ENCODE measurements at places on chromosomes 3 and 15.

GRCh38 chr3:31270010-31270409, 262.7 kb upstream of the STT3B start:
- no peak for DNase-seq

DNA sequence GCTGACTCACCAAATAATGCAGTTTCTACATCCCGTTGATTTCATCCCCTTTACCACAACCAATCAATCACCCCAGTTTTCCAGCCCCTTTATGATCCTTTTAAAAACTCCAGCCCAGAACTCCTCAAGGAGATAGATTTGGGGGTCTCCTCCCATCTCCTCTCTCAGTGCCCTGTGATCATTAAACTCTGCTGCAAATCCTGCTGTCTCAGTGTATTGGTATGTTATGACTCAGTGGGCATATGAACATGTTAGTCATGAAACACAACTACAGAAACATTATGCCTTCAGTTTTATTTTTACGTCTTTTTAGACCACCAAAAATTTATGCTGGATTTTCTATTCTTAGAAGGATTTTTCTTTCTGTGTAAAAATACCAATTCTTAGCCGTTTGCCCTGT, 213.7 kb downstream of the DIPK2A start:
- DNase-seq: peak; percentile 69

DNA sequence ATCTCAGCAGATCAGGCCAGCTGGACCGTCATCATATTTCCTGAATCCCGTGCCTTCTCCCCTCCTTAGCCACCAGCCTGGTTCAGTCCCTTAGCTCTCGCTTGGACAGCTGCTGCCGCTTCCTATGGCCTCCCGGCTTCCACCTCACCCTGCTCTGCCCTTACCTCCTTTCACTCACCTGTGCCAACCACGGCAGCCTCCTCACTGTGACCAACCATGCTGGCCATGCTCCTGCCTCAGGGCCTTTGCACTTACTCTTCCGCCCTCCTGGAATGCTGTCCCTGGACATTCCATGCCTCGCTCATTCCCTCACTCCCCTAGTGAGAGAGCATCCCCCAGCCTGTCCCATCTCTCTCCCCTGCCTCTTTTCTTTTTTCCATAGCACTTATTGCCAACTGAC, 19.2 kb downstream of the GRIP2 start:
- no peak for DNase-seq

DNA sequence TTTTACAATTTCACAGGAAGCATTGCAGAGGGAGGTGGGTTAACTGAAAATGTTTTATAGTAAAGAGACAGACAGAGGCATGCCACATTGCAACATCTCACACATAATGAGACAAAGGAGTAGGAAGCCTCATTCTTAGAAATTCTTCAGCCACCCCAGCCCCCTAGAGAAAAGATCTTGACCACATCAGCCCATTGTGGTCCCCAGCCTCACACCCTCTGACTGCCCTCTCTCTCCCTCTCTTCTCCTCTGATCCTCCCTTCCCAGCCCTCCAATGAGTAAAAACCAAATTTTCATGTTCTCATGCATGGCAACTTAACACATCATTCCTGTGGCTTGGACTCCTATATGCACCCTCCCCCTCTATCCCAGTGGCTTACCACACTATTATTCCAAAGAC, 174.1 kb downstream of the UACA start:
- peak; percentile 92 for DNase-seq

DNA sequence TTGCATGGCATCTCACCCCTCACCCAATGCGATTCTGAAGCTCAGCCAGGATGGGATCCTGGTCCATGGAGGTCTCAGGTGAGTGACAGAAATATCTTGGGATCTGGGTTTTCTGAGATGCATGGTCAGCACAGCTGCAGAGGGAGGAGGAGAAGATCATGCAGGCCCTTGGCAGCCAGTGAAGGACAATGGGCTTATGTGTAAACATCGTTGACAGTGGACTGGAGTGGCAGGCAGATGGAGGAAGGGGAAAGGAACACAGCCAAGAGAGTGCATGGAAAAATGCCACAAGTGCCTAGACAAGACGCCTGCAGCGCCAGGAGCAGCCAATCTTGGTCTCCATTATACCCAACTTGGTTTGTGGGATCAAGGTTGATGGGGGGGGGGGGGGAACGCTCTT, 347.9 kb downstream of the MCTP2 start:
- DNase-seq: no peak

GRCh38 chr3:170910542-170910941, 2.1 kb upstream of the EIF5A2 start:
- DNase-seq: no peak

DNA sequence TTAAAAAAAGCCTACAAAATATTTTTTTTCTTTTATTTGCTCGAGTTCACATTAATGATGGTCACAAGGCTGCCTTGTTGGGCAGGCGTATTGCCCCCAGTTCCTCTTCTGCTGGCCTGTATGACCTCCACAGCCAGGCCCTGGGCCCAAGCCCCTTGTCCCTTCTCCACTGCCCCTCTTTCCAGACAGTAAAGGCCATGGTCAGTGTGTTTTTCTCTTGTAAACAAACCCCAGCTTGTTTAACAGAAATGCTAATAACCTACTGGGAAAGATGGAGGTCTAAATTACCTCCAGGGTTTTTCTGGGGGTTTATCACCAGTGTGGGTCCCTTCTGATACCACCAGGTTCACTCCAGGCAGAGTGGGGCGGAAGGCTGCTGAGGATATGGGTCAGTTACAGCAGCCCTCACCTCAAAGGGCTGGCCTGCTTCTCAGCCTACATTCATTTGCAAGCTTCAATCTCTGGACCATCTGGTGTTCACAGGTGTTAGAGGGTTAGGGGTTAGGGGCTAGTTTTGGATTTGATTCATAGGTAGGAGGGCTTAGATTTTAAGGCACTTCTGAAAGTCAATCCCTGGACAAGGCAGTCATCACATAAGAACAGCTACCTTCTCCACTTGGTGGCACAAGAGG, 2.0 kb upstream of the MANF start:
- DNase-seq: no peak

DNA sequence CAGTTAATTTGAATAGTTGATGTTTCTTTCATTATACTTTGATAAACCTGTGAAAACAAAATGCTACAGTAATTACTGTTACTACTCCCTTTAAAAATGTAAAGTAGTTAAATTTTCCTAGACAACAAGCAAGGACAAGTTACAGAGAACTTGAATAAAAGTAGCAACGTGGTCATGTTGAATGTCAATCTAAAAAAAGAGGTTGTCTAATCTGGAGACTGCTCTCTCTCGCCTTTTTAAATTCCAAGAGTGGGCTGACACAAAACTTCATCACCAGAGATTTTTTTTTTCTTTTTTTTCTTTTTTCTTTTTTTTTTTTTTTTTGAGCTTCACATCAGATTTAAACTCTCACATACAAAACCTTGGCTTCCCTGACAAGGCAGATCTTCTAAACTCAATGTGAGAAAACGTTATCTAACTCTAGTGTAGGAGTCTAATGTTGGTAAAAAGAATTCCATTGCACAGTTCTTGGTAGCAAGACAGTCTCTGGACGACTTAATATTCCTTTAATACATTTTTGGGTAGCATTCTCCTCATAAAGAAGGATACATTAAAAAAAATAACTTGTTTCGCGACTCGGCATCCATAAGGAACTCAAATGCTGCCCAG, 4.1 kb downstream of the FOXP1 start:
- no peak for DNase-seq

GRCh38 chr3:172522871-172523818, at the start of gene TNFSF10:
Gene TNFSF10 (minus strand): TSS chr3:172523430. CDS start chr3:172523384, 46 bp downstream.
- DNase-seq: no peak
